ENCODE measurements at places on chromosomes 11 and 22. TPM values are rescaled to one million over a fixed set of nuclear protein-coding genes. Genes with fewer than 3 reads are reported as not detected.

- DNase-seq: no peak
These were observed 42.9 kb upstream of the PRR5 start for GRCh38 chr22:44659140-44659539.

DNA sequence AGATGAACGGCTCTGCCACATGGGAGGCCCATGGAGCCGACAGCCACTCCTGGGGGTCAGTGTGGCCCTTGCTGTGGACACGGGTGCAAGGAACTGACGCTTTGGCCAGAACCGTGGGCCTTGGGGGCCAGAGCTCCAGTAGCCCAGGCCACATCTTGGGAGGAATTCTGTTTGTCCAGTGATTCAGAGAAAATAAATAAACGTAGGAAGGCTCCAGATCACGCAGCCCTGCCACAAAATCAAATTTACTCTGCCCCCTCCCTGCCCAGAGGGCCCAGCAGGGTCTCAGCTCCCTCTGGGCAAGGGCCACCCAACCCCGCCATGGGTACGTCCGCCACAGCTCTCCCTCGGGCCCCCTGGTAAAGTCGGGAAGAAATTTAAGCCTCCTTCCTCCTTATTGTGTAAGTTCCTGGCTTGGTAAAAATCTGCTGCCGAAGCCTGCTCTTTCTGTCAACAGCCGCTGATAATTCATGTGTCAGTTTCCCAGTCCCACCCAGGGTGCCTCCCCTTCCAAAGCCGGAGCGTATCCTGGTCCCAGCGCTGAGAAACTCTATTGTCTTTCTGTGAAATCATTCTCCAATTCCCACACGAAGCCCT, 6.9 kb upstream of the MUC5AC start:
- DNase-seq: peak; percentile 11

GRCh38 chr11:132111316-132111715, 740.9 kb downstream of the NTM start:
- no peak for DNase-seq

ANO3 gene
- 0.55 TPM for total RNA-seq

DNA sequence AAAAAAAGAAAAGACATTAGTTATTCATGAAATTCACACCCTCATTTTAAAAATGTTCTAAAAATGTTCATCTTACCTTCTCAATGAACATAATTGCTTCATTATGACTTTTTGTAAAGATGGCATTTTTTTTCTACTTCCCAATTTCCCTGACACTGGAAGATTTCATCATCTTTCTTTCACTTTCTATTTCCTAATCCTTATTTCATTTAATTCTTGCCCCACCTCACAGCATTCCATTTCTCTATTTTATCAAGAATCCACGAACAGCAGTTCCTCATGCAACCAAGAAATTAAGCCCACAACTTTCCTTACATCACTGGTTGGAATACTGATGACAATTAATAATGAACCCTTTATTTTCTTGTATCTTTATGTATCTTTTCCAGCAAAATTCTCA, 1.9 kb downstream of the PATL1 start:
- DNase-seq: no peak

GRCh38 chr11:3152471-3153110, 12.5 kb downstream of the OSBPL5 start:
- no peak for DNase-seq

DNA sequence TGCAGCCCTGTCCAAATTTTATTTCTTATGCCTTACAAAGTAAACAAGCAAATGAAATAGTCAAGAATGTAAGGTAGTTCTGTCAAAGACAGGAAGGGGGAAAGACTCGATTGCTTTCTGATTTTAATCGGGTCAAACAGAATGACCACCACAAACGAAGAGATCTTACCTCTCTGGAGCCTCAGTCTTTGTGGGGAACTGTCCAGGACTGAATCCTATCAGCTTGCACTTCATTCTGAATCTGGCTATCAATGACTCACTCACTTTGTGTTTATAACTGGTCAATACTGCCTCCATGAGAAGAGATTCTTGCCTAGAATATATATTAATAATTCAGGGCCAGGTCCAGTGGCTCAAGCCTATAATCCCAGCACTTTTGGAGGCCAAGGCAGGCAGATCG, 17.2 kb downstream of the MSANTD2 start:
- no peak for DNase-seq

DNA sequence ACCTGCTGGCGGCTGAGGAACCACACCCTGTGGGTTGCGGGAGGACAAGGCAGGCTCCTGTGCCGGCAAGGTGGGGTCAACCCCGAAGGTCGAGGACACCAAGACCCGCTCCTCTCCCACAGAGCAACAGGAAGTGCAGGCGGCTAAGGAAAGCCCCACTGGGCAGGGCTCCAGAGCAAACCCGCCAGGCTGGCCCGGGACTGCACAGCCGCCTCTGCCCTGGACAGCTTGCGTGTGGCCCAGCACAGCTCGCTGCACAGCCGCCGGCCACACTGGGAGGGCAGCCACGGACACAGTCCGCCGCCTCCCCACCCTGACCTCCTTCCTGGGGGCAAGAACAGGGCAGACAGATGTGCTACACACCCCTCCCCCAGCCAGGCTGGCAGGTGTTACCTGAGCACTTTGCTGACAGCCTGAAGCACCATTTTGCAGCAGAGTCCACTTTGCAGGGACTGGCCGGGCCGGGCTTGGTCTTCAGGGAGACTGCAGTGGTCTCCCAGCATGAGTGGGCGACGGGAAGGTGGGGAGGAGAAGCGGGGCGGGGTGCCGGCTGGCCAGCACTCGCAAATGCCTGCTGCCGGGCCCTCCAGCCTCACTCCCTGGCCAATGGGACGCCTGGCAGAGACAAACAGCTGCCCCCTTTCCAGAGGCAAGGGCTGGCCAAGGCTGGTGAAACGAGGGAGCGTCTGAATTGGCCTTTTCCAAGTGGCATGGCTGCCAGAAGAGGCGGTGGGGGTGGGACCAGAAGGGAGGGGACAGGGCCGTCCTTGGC, at the start of gene MOB2:
MOB2 (minus strand) TSS at position 726 of the 772 bp plus-strand sequence; CDS start at position 503, 223 bp downstream.
- peak; percentile 70 for DNase-seq

DNA sequence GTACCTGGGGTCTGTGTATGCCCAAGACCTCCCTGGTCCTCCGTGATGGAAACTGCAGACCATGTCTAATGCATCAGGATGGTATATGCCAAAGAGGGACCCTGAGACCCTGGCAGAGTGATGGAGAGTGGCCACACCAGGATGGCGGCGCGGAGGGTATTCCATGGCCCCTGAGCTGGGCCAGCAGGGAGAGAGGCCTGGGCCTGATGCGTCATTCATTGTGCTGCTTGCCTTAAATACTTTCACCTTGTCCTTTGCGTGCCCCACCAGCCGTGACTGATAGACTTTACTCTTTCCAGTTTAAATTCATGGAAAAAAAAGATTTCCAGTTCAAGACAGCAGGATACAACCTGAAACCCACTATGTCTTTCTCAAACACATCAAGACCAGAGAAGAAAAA, 5.6 kb upstream of the NDUFV1 start:
- DNase-seq: no peak

PYGM gene
- 2.6 TPM for total RNA-seq

DNA sequence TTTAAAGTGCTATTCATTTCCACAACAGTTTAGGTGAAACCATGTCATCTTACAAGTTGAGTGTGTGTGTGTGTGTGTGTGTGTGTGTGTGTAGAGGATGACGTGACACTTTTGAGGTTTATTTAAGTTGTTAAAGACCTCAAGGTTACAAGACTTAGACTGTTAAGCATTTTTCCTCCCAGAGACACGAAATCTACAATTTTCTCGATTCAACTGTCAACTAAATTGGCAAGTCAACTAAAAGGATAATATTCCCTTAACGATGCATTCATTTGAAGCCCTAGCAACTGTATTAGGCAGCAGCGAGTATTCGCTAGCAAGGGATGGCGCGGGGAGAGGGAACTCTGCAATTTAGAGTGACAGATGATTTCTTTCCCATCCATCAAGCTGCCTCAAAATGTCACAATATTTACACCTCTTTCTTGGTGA, 17.6 kb upstream of the BDNF start:
- DNase-seq: no peak

IGSF9B gene
- total RNA-seq: 4.1 TPM
